ENCODE measurements at places on chromosomes 4 and X.

DNA sequence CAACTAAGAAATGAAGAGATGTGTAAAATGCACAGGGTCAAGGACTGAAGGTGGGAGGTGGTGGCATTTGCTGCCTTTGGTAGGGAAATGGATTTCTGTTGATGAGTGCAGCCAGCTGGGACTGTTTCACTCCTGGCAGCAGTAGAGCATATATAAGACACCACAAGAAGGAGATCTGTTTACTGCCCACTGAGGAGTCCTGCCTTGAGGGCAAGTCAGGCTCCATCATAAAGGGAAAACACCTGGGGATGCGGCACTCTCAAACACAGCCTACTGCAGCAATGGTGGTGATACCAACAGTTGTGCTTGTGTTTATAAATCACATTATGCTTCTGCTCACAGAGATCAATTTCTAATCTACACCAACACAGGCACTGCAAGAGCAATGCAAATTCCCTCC, 222.1 kb downstream of the TACR3 start:
- DNase-seq, result no peak

DNA sequence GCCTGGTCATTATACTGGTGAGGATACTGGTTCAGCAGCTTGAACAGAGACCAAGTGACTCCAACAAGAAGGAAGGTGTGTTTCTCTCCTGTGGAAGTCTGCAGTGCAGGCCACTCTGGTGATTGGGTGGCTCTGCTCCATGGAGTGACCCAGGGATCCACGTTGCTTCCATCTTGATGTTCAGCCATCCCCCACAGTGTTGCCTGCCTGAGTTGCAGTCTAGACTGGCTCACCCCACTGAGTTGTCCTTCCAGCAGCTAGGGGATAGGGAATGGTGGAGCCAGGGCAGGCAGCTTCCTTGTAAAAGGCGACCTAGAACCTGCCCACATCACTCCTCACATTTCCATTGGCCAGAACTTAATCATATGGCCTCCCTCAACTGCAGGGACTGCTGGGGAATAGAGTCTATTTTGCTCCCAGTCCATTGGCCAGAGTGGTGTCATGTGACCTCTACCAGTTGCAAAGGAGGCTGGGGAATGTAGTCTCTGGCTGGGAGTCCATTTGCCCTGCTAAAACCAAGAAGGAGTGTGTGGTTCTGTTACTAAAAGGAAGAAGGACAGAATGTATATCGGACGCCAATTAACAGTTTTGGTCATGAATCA, 8.0 kb downstream of the MAN2B2 start:
- no peak for DNase-seq

DNA sequence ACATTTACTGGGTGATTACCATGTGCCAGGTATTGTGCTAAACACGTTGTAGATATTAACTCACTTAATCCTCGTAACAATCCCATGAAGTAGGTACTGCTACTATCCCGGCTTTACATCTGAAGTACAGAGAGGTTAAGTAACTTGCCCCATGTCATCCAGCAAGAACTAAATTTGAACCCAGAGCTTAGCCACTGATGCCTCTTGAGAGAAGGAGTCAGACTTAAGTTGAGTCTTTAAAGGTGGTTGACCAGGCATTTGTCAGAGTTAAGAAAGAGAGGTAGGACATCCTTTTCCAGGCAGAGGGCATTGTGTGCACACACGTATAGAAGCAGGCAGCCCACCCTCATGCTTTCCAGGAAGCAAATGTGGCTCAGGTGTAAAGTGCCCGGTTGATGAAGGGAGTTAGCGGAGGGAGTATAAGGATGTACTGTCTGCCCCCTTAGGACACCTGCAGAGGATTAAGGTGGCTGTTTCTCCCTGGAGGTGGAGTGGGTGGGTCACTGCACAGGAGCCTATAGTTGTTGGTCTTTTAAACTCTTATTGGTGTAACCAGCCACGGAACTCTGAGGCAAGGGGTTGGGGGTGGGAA, 335 bp upstream of the CD38 start:
- no peak for DNase-seq

DNA sequence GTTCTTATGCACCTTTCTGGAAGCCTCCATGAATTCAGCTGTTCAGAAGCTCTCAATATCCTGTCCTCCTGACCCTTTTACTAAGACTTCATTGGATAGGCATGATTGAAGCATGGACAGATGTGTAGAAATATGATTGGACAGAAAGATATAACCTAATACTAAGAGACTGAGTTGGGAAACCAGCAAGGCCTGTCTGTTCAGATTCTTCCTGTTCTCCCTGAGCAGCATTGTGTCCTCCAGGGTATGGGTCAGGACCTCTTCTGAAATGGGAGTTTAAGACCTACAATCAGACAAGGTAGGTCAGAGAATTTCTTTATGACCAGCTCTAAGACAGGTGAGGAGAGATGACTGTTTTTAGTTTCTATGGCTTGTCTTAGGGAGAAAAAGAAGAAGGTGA, 23.9 kb upstream of the MAGEA11 start:
- DNase-seq, result no peak

DNA sequence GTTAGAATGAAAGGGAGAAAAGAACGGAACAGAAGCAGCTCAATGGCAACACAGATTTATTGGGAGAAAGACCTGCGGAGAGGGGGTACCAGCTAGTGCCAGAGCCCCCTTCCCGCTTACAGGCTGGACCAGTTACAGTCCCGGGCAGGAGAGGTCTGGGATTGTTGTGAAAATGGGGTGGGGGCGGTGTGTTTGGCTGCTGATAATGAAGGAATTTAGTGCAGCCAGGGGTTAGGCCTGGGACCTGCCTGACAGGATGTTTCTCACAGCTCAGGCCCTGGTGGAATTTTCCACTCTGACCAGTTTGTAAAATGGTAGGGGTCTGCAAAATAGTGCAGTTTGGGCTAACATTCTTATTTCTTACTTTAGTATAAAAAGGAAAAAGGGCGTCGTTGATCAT, 75.4 kb upstream of the SPIN4 start:
- DNase-seq, result no peak

GRCh38 chr4:55014876-55015275, 110.5 kb downstream of the KDR start:
- DNase-seq, result no peak

Data from NCI-H2081 treated with DMSO at 0.1 percent for 48 hours (cell line).